Stimulated activated CD8-positive, alpha-beta memory T cell treated with anti-CD3 and anti-CD28 coated beads, Interleukin-2, amount 100 ng/mL, for 48 hours (primary cell): ENCODE measurements at places on chromosomes 7 and 10.

DNA sequence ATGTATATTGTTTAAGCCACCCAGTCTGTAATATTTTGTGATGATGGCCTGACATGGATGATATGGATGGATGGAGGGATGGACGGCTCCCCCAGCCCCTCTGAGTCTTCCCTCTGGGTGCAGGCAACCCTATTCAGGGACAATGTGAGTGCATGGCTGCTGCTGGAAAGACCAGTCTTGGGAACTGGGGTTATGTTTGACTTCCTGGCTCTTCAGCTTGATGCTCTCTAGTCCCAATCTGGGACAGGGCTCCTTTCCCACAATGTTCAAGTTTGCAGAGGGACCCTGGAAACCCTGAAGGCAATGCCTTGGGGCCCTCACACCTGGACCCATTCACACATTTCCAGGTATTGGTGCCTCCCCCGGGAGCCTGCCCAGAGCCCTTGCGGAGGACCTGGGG, 52.3 kb upstream of the RET start:
- DNase-seq, result no peak

DNA sequence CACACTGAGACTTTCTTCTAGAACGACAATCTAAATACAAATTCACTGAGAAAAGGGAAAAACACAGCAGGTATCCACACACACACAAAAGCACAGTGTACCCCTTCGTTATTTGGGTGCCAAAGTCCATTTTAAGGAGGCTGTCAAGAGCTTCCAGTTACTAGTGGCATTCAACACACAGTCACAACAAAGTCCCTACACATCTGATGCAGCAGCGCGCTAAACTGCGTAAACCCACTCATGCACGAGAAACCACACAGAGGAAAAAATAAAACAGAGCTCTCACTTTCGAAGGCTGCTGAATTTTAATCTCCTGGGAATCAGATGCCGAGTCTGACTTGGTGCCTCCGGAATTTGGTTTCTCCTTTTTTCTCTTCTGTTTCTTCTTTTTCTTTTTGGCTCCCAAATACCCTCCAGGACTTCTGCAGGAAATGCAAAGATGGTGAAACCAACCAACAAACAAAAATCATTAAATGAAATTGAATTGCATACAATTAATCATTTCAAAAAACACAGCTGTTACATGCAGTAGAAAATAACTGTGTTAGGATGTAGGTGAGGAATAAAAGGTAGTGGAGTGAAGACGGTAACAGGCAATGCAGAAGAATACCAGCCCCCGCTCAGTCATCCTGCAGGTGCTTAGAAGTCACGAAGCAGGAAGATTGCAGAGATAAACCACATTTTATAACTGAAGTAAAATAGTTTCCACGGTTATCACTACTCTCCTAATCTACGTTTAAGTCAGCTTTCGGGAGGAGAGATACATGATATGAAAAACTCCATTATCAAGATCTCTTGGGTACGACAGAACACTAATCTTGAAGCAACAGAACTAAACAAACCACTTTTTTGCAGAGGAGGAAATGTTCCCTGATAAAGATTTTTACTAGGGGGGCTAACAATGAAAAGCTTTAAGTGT, 27.1 kb downstream of the NMT2 start:
- no peak for DNase-seq

DNA sequence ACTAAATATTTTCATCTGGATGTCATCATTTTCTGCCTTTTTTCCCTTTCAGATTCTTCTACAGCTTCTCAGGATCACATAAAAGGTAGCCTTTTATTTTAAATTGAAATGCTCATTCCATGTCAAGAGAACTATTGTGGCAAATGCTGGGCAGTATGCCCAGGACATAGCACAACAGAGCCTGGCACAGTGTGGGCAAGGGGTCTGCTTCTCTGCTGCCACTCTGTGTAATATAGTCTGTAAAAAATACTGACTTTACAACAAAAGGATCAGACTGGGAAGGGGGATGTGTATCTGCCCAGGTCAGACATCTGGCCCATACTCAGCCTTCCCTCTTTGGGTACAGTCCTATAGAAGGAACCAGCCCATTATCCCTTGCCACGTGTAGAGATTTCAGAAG, 62.7 kb downstream of the CUZD1 start:
- DNase-seq, result no peak

DNA sequence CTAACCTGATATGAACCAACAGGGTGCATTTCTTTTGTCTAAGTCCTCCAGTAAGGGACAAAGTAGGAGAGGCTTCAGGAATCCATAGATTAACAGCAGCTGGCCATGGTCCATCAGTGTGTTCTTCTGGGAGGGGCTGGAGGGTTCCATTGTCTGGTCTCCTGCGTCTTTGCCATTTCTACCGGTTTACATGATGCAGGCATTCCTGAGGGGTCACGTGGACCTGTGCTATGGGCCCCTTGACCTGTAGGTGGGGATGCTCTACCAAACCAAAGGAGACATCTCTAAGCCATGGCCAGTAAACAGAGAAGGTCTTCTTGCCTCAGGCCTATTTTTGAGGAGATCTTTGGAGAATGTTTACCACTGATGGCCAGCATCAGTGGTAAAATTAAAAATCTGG, 28.7 kb upstream of the HABP2 start:
- DNase-seq, result no peak

- no peak for DNase-seq
These were observed 91.7 kb downstream of the SLC25A40 start for GRCh38 chr7:87784424-87784823.

GRCh38 chr10:67790534-67791408, 47.2 kb downstream of the DNAJC12 start:
- no peak for DNase-seq

DNA sequence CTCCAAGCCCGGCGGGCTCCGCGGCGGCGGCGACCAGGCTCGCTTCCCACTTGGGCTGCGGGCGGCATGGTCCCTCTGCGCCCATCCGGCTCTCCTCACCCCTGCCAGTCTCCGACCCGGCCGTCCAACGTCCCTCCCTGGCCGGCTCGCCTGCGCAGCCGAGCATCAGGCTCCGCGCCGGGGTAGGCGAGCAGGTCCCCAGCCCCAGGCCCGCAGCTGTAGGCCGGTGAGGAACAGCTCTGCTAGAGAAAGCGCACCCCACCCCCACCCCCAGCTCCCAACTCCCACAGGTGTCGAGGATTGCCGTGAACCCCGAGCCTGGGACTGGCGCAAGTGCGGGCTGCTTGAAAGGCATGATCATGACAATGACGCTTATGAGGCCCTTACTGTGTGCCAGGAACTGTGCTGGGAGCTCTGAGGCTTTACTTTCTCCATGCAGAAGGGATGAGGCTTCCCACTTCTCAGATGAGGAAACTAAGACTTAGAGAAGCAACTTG, 20.8 kb upstream of the PAX2 start:
- no peak for DNase-seq

DNA sequence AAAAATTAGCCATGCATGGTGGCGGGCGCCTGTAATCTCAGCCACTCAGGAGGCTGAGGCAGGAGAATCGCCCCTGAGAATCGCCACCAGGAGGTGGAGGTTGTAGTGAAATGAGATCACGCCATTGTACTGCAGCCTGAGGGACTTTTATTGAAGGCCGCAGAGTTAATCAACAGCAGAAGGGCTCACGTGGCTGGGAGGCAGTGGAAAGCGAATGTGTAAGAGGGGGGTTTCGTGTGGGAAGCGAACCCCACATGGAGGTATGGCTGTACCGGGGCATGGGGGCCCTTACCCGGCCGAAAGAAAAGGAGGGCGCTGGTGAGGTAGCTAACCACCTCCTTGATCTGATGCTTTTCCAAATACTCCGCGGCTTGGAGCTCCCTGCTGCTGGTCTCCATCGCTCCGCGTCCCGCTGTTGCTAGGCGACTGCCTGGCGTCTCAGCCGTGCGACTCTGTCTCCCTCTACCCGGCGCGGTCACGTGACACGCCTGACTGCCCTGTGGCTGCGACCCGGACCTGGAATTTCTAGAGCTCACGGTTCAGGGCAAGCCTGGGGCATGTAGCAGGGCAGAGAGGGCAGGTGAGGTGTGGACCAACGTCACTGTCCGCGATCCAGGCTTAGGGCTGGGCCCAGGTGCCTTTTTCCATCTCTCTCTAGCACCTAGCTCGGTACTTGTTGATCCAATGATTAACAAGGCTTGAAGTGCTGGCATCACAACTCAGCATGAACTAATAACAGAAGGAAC, at the start of gene EFCAB10:
Gene EFCAB10 (minus strand): TSS at position 428 of the 746 bp plus-strand sequence. CDS start 30 bp downstream, at position 398.
- peak; percentile 44 for DNase-seq

- no peak for DNase-seq
These were observed 17.5 kb upstream of the ANLN start for GRCh38 chr7:36372156-36372555.

- DNase-seq, result no peak
These were observed 73.3 kb upstream of the PRKG1 start for GRCh38 chr10:51000976-51001375.

GRCh38 chr10:36494371-36494770, 631.0 kb upstream of the ANKRD30A start:
- no peak for DNase-seq

DNA sequence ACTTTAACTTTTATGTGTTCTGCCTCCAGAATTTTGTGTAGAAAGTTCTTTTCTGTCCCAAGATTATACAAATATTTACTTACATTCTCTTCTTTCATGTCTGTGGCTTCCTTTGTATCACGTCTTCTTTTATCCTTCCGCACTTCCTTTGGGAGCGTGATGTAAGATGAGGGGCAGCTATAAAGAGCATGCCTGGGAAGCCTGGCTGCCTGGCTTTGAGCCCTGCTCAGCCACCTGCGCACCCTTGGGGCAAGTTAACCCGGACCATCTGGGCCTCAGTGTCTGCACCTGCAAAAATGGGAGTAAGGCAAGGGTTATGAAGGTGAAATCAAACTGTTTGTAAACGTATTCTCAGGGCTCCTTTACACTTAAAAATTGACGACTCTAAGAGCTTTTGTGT, 25.2 kb downstream of the PALD1 start:
- DNase-seq, result no peak

GRCh38 chr7:508461-509170, 11.0 kb downstream of the PDGFA start:
- DNase-seq, result no peak

DNA sequence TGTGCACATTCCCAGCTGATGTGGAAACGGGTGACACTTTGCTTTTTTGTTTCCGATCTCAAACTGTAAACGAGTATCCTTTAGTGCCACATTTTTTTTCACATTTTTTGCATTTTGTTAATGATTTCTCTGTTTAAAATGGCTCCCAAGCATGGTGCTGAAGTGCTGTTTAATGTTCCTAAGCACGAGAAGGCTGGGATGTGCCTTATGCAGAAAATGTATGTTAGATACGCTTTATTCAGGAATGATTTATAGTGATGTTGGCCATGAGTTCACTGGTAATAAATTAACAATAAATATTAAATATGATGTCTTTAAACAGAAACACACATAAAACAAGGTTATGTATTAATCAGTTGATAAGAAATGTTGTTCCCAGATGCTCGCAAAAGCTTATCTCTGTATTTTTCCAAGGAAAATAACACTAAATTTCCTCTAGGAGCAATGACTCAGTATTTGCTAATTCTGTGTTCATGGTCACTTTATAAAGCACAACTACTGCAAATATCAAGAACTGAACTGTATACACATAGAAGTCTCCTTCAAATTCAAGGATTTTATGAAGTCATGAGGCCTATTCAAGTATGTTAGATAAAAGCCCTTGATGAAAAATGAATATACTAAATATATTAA, 305.9 kb upstream of the SMIM30 start:
- no peak for DNase-seq

DNA sequence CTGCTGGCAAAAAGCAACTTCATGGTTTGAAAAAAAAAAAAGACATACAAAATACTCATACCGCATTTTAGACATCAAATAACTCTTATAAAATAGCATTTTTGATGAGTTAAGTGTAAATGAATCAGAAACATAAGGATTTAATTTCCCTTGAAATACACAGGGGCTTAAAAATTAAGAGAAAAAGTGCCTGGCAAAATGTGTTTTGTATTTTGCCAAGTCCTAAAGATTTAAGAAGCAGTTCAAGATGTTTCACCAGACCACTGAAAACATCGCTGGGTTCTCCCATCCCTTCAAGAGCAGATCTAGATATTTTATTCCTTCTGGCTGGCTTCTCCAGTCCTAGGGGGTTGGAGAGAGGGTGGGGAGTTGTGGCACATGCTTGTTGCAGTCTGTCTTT, 396.4 kb downstream of the INHBA start:
- DNase-seq, result no peak

DNA sequence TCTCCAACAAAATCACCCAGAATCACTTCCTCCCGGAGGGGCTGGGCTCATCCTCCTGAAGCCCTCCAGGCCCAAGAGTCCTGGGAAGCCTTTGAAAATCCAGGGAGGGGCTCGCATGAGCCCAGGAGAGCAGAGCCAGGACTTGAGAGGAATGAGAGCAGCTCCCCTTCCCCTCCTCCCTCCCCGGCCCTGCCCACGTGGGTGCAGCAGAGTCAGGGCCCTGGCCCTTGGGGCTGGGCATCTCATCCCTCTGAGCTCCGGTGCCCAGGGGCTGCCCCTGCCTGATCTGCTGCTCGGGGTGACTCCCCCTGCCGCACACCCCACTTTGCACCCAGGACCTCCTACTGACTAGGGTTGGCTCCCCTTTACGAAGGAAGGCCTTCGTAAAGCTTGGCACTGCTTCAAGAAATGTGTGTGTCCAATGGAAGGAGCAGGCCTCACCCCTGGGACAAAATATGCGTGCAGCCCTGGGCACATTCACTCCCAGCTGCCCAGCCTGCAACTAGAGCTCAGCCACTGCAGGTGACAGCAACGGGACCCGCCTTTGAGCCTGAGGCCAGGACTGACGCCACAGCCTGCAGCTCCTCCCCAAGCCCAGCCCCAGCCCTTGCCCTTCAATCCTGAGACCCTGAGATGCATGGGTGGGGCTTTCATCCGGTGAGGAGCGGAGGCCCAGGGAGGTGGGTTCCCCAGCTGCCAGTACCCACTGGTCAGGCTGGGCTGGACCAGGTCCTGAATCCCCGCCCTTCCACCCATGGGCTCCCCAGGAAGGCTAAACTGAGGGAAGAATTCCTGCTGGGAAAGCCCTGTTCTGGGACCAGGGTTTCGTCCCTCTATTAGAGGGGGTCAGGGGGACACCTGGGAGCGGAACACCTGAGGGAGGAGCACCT, 21.8 kb downstream of the PWWP2B start:
- DNase-seq, result no peak
